ENCODE measurements at places on chromosomes 5 and 9.

DNA sequence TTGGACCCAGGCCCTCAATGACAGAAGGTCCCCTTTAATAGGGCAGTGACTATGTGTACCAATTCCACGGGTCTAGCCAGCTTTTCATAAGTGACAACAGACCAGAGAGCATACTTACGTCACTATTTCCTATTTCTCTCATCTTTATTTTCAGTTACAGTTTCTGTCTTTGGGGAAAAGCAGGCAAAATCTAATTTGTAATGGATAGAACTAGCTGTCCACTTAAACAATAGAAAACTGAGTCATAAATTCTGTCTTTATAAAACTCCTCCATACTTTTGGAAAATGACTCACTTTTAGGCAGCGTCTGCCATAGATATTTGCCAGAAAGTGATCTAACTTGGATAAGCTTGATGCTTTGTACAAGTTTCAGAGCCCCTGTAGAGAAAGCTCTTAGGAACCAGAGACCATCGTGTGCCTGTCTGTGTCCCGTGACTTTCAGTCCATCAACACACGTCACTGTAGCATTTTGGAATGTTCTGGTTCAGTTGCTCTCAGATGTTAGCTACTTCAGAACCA, 101.9 kb downstream of the F2RL2 start:
- DNase-seq, result no peak

DNA sequence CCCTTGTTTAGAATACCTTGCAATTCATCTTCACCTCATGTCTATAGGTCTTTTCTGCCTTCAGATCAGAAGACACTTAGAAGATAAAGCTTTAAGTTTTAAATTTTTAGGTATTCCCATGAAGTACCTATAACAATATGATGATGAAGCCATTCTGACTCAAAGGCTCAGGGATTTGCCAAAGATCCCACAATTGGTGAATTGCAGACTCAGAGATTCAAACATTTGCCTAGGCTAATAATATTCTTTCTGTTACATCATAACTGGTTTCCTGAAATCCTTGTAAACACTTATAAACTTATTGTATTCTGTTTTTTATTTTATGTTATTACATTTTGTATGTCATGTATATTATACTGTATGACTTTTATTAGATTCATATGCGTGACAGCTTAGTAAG, 62.8 kb upstream of the ZFAND5 start:
- DNase-seq, result no peak

- no peak for DNase-seq
Measured at GRCh38 chr9:4296217-4296616, 3.7 kb downstream of the GLIS3 start.

- DNase-seq, result no peak
Measured at GRCh38 chr9:24961762-24962161, 416.1 kb upstream of the IZUMO3 start.

- DNase-seq, result no peak
Measured at GRCh38 chr9:36837431-36838405, 196.3 kb downstream of the PAX5 start.

GRCh38 chr5:157864067-157864466, 5.1 kb upstream of the CLINT1 start:
- no peak for DNase-seq

DNA sequence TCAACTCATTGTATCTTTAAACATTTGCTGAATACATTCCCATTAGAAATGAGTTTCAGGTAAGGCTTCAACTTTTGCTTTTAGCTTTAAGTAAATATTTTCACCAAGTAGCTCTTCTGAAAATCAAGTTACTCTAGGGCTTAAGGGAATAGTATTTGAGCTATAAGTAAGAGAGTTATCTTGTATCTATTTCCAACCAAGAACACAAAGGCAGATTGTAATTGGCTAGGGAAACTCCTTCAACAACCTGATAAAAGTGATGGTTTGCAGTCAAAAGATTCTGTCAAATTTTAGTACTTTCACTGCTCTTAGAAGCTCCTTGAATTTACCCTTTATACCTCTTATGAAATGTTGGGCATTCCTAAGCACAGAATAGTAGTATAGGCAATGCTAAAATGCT, 13.0 kb downstream of the ELL2 start:
- no peak for DNase-seq

GRCh38 chr9:115781070-115781736, 372.4 kb upstream of the PAPPA start:
- DNase-seq, result no peak

- DNase-seq, result no peak
Measured at GRCh38 chr5:89723907-89724306, 685.6 kb downstream of the CETN3 start.

GRCh38 chr5:146799231-146799630, 79.3 kb downstream of the PPP2R2B start:
- DNase-seq, result no peak

GRCh38 chr5:160464466-160464797, 42.8 kb downstream of the PTTG1 start:
- DNase-seq, result no peak

GRCh38 chr5:21623831-21624230, 1229.3 kb downstream of the CDH12 start:
- no peak for DNase-seq

GRCh38 chr5:172740428-172741205, 30.4 kb downstream of the DUSP1 start:
- no peak for DNase-seq

- DNase-seq, result no peak
Measured at GRCh38 chr5:149039506-149039905, 23.4 kb downstream of the SH3TC2 start.

- no peak for DNase-seq
Measured at GRCh38 chr9:79061752-79062616, 509.8 kb upstream of the TLE4 start.

GRCh38 chr5:62306323-62306895, 403 bp downstream of the KIF2A start:
- no peak for DNase-seq

DNA sequence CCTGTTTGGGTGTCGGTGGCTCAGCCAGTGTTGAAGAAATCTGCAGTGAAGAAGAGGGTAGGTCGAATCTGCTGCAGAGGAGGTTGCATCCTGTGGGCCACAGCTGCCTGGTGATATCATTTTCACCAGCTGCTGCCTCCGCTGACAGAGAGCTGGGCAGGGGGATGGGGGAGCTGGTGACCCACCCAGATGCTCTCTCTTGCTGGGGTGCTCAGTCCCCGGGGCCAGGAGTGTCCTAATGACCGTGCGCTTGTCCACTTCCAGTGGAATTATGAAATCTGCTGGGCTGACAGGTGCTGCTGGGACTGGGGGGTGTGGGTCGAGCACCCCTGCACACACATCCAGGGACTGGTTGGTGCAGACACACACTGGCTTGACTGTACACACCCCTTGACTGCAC, 83.2 kb upstream of the IRX4 start:
- no peak for DNase-seq

DNA sequence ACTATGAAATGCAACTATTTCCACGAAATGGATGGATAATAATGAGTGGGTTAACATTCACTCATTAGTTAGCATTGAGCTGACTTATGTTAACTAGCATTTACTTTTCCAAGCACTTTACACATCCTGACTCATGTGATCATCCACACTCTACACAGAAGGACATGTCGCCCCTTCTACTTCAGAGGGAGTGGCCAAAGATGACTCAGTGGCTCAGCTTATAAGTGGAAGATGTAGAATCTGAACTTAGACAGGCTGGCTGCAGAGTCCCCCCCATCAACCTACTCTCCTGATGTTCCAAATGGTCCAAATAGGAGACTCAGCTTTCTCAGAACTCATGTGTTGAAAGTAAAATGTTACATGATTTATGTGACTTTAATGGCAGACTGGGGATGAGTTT, 146.0 kb downstream of the ADCY2 start:
- DNase-seq, result no peak

GRCh38 chr5:9653811-9654210, 23.7 kb upstream of the TAS2R1 start:
- no peak for DNase-seq

DNA sequence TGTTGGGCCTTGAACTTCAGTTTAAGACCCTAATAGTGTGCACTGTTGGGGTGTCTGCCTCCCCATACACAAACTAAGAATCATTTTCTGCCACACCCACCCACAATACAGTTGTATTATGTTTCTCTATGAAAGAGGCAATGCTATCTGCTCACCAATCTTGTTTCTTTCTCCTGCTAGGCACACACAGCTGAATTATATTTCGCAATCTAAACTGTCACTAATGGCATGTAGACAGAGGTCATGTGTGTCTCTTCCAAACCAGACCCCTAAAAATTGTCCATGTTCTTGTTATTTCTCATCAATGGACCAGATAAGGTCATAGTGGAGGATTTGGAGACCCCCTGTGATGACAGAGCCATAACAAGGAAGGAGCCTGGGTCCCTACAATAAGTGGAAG, 57.3 kb downstream of the RIGI start:
- DNase-seq, result no peak

- no peak for DNase-seq
Measured at GRCh38 chr5:66742083-66742895, 146.1 kb downstream of the MAST4 start.

Measured in liver (tissue), 10 donors.